Activated T-cell treated with anti-CD3 and anti-CD28 coated beads for 24 hours (primary cell): ENCODE measurements at places on chromosomes 1 and 21.

DNA sequence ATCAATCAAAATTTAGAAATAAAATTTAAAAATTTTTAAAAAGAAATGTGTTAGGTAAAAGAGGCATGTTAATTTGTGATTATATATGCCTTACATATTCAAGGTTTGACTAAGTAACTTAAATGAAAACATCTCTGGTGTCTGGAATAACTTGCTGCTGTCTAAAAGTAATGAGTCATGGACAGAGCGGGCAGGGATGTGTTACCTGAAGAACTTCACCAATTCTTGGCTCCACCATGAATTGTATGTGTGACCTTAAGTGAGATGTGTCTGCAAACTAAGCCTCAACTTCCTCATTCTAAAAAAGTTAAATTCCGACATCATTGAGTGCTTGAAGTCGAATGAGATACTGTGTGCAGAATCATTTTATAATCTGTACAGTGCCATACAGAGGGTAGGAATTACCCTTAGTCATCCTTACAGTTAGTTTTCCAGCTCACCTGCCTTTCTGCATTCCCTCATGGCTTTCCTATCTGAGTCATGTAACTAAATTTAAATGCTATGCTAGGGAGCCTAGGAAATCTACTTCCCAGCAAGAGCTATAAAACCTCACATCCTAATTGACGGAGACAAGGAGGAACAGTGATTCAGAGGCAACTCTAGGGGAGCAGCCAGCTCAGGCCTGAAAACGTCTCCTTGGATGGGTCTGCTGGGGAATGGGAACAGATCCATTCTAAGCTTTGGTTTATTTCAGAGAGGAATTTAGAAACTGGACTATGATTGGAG is 100.7 kb upstream of the TSPAN2 start:
- no peak for DNase-seq

DNA sequence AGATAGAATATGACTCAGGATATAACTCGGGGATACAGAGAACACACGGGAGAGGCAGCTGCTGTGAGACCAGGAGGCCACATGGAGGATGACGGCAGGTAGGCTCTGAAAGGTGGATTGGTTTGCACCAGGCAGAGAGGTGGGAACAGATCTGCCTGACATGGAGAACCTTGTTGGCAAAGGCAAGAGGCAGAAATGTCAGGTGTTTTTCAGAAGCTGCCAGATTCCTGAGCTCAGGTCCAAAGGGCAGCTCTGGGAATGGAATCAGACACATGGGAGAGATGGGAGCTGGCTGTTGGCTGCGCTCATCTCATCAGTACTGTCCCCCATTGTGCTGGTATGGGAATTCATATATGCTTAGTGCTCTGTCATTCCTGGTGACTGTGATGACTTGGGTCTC is 19.2 kb downstream of the SYT6 start:
- no peak for DNase-seq

- no peak for DNase-seq
These were observed 29.0 kb downstream of the C1orf52 start for GRCh38 chr1:85230305-85230977.

DNA sequence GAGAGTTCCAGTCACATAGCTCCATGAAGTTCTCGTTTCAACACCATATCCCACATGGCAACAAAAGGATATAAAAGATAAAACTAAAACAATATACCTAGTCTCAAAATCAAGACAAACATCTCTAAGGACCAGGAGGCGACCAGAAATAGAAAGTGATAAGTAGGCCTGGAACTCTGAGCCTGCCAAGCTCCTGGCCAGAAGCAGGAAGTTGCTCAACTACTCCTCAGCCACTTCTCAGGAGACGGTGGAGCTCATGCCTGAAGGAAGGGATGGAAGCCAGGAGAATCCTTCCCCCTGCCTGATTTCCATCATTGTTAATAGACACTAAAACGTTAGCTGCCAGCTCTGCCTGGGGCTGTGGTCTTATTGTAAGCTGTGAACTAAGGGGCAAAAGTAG is 94.7 kb downstream of the DISP1 start:
- DNase-seq, result no peak

DNA sequence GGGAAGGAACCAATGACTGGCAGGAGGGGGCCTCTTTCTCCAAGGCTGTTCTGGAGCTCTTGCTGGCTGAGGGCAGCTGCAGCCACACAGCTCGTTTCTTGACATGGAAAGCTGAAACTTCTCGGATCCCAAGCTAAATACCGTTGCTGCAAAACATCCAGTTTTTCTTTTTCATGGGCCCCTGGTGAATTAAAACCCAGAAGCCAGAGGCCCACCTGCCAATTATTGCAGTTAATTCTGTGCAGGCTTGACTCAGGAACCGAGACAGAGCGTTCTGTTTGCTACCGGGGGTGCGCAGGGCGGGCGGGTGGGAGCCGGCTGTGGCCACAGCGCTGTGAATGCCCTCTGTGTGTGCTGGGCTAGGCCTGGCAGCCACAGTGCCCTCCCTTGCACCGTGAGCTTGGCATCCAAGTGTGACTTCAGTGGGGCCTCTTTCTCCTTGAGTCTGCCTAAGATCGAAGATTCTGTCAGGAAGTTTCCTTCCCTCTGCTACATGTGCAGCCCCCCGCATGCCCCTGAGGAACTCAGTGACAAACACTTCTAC is 19.9 kb upstream of the KCNE2 start:
- DNase-seq, result no peak

GRCh38 chr1:1753607-1754005 is 24.7 kb downstream of the NADK start:
- DNase-seq, result no peak

- no peak for DNase-seq
These were observed 89.1 kb downstream of the RWDD3 start for GRCh38 chr1:95323123-95323522.

- no peak for DNase-seq
These were observed 8.5 kb downstream of the PDZK1IP1 start for GRCh38 chr1:47181095-47181954.

DNA sequence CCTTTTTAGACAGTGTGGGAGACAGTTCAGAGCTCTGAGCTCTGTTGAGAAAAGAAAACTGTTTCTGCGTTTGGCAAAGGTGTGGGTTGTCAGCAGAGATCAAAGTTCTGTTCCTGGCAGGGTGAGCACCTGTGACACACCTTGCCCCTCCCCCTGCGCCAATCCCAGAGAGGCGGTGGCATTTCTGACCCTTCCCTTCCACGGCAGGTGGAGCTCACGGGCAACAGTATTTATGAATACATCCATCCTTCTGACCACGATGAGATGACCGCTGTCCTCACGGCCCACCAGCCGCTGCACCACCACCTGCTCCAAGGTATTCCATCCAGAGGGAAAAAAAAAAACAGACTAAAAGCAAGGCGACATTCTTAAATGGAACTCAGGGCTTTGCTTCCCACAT is 20.7 kb downstream of the SIM2 start:
- DNase-seq, result no peak

DNA sequence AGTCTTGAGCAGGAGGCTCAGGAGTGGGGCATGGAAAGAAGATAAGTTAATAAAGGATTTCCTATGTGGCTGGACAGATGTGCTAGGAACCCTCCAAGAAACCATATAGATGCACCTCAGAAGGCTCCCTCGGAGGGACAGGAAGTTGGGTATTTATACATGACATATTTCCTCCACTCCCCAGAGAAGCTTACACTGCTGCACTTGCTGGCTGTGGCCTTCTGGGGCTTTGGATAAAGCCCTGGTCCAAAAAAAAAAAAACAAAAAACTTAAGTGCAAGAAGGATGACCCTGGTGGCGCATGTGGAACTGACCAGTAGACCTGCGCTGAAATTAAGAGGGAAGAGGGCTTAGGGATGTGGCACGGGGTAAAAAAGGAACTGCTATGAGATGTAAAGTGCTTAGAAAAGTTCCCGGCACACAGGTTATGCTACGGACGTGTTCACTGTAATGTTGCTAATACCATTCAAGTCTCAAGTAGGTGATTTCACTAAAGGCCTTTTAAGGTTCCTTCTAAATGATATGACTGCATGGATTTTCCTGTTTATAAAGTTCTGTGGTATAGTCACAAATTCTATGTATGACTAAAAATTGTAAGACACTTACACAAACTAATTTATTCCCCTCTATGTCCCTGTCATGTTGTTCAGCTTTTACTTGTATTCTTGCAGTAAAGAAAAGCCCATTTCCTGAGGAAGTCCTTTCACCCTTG is 253.6 kb downstream of the HMCN1 start:
- DNase-seq, result no peak

GRCh38 chr1:163085041-163085903 is 16.1 kb downstream of the RGS4 start:
- DNase-seq, result no peak

DNA sequence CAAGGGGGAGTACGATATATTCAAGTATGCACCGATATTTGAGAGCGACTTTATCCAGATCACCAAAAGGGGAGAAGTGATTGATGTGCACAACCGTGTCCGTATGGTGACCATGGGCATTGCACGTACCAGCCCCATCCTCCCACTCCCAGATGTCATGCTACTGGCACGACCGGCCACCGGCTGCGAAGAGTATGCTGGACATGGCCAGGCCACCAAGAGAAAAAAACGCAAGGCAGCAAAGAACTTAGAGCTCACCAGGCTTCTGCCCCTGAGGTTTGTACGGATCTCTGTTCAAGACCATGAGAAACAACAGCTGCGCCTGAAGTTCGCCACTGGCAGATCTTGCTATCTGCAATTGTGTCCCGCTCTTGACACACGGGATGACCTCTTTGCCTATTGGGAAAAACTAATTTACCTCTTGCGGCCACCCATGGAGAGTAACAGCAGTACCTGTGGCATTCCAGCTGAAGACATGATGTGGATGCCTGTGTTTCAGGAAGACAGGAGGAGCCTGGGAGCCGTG is 16.5 kb downstream of the ATF3 start:
- no peak for DNase-seq

DNA sequence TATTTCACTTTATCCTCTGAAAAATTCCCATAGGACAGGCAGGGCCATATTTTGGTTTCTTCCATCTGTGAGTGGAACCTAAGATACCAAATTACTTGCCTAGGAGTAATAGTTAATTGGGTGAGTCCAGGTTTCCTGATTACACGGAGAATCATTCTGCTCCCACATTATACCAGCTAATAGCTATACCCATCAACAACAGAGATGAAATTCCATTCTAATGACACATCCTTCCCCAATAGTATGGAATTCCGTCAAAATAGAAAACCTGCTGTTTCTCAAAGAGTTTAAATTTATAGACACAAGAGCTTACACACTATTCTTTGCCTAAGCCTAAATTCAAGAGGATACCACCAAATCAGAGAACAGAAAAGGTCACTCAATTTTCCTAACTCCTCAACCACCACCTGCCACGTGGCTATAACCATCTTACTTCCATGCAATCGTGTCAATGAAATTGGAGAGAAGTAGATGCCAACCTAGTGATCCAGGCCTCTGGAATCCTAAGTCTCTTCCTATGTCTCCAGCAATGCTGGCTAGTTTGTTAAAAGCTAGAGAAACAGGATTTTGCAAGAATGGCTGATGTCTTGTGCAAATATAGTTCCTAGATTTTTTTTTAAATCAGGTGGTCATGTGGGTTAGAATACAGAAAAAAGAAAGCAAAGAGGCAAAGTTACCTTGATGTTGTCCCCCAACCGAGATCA is 6.2 kb downstream of the PPT1 start:
- DNase-seq, result no peak

DNA sequence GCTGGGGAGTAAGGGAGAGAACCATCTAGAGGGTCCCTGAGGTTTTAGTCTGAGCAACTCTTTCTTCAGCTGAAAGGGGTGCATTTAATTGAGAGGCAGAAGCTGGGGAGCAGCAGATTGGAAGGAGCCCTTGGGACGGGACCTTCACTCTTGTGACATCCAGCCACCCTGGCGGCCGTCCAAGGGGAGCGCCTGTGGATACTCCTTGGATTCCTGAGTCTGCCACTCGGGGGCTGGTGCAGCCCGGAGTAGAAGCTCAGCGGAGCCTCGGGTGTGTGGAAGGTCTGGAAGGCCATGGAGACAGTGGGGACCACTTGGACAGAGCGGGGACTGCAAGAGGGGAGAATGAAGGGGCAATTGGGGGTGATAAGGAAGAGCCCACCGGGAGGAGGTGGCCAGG is 68.7 kb downstream of the AJAP1 start:
- no peak for DNase-seq

GRCh38 chr21:45293726-45294401 is 6.2 kb upstream of the POFUT2 start:
- no peak for DNase-seq

- no peak for DNase-seq
These were observed 17.8 kb upstream of the POU3F1 start for GRCh38 chr1:38064197-38064903.

DNA sequence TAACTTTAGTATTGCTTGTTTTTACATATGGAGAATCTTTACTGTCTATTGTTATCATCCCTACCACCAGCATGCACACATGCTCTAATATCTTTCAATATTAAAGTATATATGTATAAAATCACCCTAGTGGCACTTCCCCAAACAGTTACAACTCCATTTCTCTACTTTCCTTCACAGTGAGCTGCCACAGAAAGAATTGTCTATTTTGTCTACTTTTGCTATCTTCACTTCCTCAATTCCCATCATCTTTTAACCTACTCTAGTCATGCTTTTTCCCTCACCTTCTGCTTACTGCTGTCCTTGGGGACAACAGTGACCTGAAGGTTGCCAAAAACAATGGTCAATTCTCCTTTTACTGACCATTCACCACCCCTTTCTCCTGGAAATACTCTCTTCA is 59.2 kb downstream of the VCAM1 start:
- no peak for DNase-seq

- DNase-seq, result no peak
These were observed 403.7 kb downstream of the LTN1 start for GRCh38 chr21:28588997-28589396.

GRCh38 chr1:166858726-166859419 is 17.2 kb downstream of the TADA1 start:
- no peak for DNase-seq

DNA sequence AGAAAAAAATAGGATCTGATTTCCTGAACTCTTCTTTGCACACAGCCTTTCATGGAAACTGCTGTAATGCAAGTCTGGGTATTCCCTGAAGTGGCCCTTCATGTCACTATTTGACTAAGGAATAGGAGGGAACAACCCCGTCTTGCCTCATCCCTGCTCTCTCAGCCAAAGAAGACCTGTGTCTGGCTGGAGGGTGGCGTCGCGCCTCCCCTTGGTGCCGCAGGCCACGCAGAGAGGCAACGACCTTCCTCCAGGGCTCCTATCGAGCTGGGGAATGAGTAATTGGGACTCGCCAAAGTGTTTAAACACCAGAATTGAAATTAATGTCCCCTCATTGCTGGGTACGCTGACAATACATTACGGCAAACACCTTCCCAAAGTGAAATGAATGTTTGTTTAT is 129.8 kb downstream of the PBX1 start:
- DNase-seq, result no peak

GRCh38 chr1:1204425-1204920 is 1.9 kb downstream of the TNFRSF18 start:
- no peak for DNase-seq

DNA sequence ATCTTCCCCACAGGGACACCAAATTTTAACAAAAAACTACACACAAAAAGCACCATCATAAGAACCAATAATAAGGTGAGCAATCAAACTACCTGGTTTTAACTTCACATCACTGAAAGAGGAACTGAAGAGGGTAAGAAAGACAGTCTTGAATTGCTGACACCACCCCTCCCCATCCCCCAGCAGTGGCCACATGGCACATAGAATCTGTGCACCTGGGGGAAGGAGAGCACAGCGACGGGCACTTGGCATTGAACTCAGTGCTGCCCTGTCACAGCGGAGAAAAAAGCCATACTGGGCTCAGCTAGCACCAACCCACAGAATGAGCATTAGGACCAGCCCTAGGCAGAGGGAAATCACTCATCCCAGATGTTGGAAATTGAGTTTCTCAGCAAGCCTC is 640.0 kb upstream of the ADGRL2 start:
- no peak for DNase-seq
